HT-29 (cell line): ENCODE measurements at places on chromosomes 12 and 14.

GRCh38 chr12:124709722-124710687 is 142.6 kb upstream of the NCOR2 start:
- DNase-seq: no peak

GRCh38 chr12:114919479-114919878 is 235.5 kb upstream of the TBX3 start:
- DNase-seq: peak; percentile 30

DNA sequence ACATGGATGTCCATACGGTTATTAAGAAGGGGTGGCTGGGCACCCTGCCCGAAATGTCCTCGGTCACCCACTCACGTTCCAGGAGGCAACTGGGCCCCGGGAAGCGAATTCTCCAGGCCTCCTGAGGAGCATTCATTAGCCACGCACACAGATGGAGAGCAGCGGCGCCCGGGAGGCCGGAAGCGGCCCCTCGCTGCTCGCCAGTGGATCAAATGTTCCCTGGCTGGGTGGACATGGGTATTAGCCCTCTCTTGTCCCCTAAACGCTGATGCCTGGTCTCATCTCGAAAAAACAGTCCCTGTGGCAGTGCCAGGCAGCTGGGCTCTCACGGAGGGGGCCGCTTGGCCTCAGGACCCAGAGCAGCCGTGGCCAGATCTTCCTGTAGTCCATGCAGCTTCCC is 59.0 kb upstream of the DLK1 start:
- no peak for DNase-seq

DNA sequence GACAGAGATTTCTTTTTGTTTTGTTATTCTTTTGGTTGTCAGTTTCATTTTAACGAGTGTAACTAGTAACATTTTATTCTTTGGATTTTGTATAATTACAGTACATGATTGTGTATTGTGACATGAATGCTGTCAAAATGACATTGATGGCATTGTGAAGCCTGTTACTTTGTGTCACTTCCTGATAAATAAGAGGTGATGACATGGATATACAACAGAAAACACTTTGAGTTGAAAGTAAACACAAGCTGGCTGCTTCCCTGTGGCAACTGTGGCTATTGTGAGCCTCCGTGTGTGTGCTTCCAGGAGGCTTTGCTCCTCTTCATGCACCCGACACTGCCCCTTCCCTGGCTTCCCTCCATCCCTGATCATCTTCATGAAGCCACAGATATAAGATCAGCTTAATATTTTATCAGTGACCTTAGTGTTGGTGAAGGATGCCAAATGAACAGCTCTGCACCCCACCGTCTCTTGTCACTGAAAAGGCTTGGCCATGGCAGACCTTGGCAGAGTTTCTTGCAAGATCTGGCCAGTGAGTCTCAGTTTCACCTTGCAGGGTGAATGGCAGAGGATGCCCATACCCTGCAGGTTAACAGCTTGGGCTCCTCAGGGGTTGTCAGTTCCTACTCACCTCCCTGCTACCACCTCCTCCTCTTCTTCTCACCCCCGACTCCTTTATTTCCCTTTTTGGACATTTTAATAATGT is 191.9 kb downstream of the EPS8 start:
- DNase-seq: no peak

GRCh38 chr12:50699940-50700339 is 64.0 kb upstream of the ATF1 start:
- DNase-seq: no peak

- no peak for DNase-seq
Measured at GRCh38 chr12:46357438-46358324, 14.9 kb downstream of the SLC38A2 start.

- no peak for DNase-seq
Measured at GRCh38 chr12:101097829-101098580, 112.0 kb downstream of the SLC5A8 start.

DNA sequence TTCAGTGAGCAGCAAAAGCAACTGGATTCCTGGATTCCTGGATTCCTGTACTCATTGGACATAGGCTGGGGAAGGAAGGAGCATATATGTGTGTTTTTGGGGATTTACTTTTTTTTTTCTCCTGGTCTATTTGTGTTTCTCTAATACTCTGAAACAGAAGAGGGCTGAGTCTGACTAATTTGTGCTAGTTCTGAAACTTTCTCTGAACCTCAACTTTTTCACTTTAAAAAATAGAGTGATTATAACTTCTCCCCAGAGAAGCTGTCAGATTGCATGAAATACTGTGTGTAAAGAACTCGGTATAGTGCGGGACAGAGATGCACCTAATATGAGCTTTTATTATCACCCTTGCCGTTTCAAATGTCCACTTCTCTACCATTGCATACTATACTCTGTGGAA is 529.5 kb downstream of the TMTC2 start:
- DNase-seq: no peak

DNA sequence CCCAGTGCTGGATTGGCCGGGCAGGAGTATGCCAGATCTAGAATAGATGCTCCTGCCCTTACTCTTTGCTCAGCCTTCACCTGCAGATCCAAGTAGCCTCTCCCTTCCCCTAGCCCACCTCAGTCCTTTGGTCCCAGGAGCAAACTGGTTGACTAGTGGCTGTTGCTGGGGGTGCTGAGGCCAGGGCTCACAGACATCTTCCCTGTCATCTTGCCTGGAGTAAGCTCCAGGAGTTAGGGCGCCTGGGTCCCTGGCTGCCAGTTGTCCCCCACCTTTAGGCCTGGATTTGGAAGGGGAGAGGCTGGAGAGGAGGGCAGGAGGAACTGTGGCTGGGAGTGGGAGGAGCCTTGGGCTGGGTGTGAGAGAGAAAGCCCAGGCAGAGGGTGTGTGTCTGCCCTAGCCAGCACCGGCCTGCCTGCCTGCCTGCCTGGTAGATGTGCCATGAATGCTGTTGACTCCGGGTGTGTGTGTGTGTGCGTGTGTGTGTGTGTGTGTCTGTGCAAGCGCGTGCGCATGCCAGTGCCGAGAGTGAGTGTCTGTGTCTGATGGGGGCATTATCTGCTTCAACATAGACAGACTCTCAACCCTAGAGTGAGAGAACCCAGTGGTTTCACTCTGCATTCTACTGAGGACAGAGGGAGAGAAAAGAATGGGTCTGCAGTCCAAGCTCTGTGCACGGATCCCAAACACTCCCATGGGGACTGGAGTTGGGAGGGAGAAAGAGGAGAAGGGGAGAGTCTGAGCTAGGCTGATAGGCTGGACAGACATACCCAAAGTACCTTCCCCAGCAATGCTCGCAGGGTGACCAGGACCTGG is 845 bp upstream of the RARG start:
- DNase-seq: peak; percentile 69

DNA sequence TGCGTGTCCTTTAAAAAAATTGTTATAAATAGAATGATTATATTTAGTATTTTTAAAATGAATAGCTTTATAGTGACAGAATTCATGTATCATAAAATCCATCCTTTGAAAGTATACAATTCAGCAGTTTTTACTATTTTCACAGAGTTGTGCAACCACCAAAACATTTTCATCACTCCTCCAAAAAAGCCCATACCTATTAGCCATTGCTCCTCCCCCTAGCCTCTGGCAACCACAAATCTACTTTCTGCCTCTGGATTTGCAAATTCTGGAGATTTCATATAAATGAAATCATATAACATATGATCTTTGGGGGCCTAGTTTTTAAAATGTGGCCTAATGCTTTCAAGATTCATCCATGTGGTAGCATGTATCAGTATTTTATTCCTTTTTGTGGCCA is 117.9 kb upstream of the MED13L start:
- DNase-seq: no peak

GRCh38 chr14:75088566-75089373 is 19.3 kb downstream of the ZC2HC1C start:
- DNase-seq: peak; percentile 68

DNA sequence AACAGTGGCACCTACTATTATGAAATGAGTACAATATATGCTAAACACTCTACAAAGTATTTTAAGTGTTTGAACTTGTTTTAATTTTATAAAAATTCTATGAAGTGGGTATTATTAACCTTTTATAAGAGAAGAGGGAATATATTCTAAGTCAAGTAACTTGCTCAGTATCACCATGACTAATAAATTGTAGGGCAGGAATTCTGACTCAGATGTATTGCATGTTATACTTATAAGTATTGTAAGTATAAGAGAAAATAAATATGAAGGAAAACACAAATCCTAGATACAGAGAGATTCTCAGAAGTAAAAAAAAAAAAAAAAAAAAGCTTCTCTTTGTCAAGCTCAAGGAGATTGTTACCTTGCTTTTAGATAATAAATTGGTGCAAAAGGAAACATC is 893.2 kb downstream of the SLC16A7 start:
- no peak for DNase-seq

DNA sequence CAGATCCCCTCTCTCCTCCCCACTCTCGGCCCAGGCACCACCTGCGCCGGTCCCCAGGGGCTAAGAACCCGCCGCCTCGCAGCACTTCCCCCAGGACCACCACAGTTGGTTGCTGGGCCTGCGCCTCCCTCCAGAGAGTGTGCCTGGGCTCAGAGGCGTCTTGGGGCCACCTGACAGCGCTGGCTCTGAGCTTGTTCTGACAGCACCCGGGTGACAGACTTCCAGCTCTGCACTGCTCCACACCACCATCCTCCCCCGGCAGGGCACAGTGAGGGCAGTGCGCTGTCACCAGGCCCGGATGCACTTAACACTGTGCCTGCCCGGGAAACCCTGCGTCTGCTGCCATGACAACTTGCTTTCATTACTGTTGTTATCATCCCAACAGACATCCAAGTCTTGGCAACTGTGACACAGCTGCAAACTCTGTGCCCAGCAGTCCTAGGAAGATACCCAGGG is 6.6 kb downstream of the BRF1 start:
- no peak for DNase-seq

GRCh38 chr12:129530517-129530916 is 373.3 kb downstream of the TMEM132D start:
- DNase-seq: no peak

- DNase-seq: peak; percentile 90
Measured at GRCh38 chr12:2168808-2169207, 116.0 kb downstream of the CACNA1C start.

- DNase-seq: no peak
Measured at GRCh38 chr14:59870277-59871165, at the start of gene RTN1. TSS of gene RTN1 (minus strand) at chr14:59870776. CDS start at chr14:59870630, 146 bp downstream.

GRCh38 chr12:110940933-110941332 is 20.6 kb upstream of the MYL2 start:
- DNase-seq: no peak

DNA sequence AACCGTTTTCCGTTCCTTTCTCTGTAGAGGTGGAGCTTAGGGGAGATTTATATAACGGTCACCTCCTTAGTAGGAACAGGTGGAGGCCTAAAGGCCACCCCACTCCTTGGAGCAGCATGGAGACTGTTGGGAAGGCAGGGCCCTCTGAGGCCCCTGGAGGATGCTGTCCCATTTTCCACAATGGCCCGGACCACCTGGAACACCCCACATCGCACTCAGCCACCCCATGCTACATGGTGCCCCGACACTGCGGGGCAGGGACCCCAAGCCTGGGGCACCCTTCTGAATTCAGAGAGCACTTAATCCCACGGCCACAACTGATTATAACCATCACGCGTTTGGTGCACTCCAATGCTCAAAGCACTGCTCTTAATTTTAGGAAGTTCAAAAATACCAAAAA is 41.4 kb downstream of the C14orf132 start:
- no peak for DNase-seq
